ENCODE measurements at places on chromosomes 16 and 17. TPM values are rescaled to one million over a fixed set of nuclear protein-coding genes. Genes with fewer than 3 reads are reported as not detected.

Gene BCAR1
- total RNA-seq: 74.3 TPM

DNA sequence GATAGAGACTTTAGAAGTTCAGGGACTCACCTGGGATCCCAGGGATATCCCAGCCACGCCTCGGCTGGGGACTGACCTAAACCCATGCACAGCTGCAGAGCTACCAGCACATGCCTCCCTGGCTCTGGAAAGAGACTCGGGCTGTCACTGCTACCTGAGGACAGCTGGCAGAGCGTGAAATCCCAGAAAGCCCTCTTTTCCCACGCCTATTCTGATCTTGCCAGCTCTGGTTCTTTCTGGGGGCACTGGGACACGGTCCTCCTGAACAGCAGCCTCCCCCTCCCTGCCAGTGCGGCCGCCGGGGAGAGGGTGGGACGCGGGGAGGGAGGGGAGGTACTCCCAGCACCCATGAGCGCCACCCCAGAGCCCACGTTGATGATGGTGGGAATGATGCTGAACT lies 10.8 kb downstream of the P2RX5 start:
- no peaks in the 10 kb centered on the region for H3K27me3 ChIP-seq
- no peak overlapping the region for H3K4me3 ChIP-seq
- no peak overlapping the region for H3K27ac ChIP-seq
- no peaks in the 10 kb centered on the region for H3K36me3 ChIP-seq

Gene NPTX1
- total RNA-seq: 0.24 TPM

- no peaks in the 10 kb centered on the region for H3K4me1 ChIP-seq
- no peaks in the 10 kb centered on the region for H3K27me3 ChIP-seq
- H3K27ac ChIP-seq: no peak overlapping the region
Measured at GRCh38 chr17:58376472-58377000, 24.5 kb upstream of the SUPT4H1 start.

Gene HSD17B1
- total RNA-seq: 3.3 TPM

GRCh38 chr17:70110443-70110880 lies 35.4 kb downstream of the KCNJ16 start:
- no peak overlapping the region for H3K4me3 ChIP-seq
- DNase-seq: no peak
- H3K4me1 ChIP-seq: no peaks in the 10 kb centered on the region
- H3K27me3 ChIP-seq: peaks cover 34% of the 10 kb centered on the region
- H3K27ac ChIP-seq: no peak overlapping the region

DNA sequence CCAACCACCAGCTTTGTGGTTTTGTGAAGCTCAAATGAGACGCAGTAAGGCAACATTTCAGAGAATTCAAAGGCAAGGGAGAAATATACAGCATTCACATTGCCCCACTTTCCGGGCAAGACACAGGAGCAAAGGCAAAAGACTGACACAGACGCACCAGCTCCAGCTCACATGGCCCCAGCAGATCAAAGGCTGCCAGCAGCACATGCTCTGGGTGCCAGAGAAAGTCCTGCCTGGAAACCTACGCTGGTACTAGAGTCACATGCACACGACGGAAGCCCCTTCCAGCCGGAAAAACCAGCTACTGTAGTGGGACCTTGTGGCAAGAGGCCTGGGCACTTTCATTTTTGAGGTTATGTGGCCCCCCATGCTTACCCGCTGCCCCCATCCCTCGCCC lies 50.1 kb downstream of the GTF3C1 start:
- no peaks in the 10 kb centered on the region for H3K4me1 ChIP-seq
- no peak for DNase-seq
- peaks cover 97% of the 10 kb centered on the region for H3K36me3 ChIP-seq
- H3K4me3 ChIP-seq: no peak overlapping the region
- H3K27me3 ChIP-seq: no peaks in the 10 kb centered on the region
- H3K27ac ChIP-seq: no peak overlapping the region

Gene USP7
- 140 TPM for total RNA-seq

Gene KRT40
- not detected for total RNA-seq

- no peak overlapping the region for H3K27ac ChIP-seq
- H3K4me3 ChIP-seq: no peak overlapping the region
- peaks cover 6% of the 10 kb centered on the region for H3K27me3 ChIP-seq
Measured at GRCh38 chr17:11082559-11082958, 158.5 kb upstream of the SHISA6 start.

- no peak for DNase-seq
- no peaks in the 10 kb centered on the region for H3K4me1 ChIP-seq
- H3K27ac ChIP-seq: peak overlapping the region; percentile 95
- H3K27me3 ChIP-seq: no peaks in the 10 kb centered on the region
- H3K4me3 ChIP-seq: peak overlapping the region; percentile 90
Measured at GRCh38 chr16:28823291-28823872, 583 bp downstream of the ATXN2L start.

- H3K4me1 ChIP-seq: no peaks in the 10 kb centered on the region
- no peaks in the 10 kb centered on the region for H3K27me3 ChIP-seq
- H3K36me3 ChIP-seq: no peaks in the 10 kb centered on the region
- peak; percentile 23 for DNase-seq
- no peak overlapping the region for H3K4me3 ChIP-seq
- H3K27ac ChIP-seq: no peak overlapping the region
Measured at GRCh38 chr17:64115822-64116534, 14.0 kb downstream of the ERN1 start.

DNA sequence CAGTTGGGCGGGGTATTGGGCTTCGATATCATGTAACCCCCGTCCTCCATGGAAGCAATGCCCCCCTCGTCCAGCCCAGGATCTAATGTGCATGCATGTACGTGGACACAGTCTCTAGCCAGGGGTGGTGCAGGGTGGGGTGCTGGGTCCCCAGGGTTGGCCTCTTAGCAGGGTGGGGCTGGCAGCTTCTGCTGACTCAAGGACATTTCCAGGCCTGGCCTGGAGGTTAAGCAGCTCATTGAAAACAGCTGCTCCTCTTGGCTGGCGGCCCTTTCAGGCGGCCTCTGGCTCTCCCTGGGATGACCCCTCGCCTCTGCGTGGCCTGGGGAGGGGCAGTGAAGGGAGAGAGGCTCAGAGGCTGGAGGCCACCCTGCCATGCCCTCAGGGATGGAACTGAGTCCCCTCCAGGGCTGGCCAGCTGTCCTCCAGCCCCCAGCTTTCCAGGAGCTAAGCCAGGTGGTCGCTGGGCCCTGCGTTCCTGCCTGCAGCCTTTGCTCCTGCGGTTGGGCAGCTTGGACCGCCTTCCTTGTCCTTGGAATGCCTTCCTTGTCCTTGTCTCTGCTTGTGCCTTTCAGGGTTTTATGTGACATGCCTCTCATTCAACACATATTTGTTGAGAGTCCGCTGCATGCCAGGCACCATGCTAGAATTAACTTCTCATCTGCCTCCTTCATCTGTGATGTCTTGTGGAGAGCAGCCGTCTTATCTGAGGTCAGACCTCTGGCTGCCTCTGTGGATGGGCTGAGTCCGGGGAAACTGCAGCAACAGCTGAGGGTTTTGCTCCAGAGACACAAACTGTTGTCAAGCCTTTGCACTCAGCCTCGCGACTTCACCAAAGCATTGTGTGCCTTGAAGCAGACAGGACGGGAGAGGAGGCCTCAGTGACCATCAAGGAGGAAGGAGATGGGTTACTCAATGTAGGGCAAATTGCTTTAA lies 26.6 kb downstream of the MRC2 start:
- peaks cover 18% of the 10 kb centered on the region for H3K36me3 ChIP-seq
- H3K4me1 ChIP-seq: no peaks in the 10 kb centered on the region
- peak; percentile 74 for DNase-seq
- no peaks in the 10 kb centered on the region for H3K27me3 ChIP-seq
- H3K4me3 ChIP-seq: no peak overlapping the region

DNA sequence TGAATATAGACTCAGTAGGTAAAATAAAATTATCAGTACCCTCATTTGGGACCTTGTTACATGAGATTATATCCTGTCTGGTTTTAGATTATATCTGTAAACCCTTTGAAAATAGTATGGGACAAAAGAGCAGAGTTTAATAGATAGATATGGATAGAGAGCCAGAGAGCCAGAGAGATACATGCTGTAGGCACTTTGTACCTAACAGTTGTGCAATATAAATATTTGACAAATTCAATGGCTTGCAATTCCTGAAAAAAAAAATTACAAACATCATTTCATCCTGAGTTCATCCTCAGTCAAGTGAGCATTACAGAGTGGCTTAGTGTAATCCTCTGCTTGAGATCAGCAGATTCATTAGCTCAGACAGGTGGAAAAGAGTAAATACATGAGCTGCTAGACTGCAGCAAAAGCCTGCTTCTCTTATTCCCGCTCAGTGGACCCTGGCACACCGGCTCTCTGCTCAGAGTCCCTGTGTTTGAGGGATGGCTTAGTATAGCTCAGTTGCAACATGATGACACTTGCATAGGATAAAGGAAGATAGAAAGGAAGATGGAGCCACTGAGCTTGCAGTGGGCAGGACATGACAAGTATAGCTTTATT lies 931.6 kb upstream of the GOT2 start:
- H3K4me3 ChIP-seq: no peak overlapping the region
- no peaks in the 10 kb centered on the region for H3K36me3 ChIP-seq
- no peak overlapping the region for H3K27ac ChIP-seq
- DNase-seq: no peak

DNA sequence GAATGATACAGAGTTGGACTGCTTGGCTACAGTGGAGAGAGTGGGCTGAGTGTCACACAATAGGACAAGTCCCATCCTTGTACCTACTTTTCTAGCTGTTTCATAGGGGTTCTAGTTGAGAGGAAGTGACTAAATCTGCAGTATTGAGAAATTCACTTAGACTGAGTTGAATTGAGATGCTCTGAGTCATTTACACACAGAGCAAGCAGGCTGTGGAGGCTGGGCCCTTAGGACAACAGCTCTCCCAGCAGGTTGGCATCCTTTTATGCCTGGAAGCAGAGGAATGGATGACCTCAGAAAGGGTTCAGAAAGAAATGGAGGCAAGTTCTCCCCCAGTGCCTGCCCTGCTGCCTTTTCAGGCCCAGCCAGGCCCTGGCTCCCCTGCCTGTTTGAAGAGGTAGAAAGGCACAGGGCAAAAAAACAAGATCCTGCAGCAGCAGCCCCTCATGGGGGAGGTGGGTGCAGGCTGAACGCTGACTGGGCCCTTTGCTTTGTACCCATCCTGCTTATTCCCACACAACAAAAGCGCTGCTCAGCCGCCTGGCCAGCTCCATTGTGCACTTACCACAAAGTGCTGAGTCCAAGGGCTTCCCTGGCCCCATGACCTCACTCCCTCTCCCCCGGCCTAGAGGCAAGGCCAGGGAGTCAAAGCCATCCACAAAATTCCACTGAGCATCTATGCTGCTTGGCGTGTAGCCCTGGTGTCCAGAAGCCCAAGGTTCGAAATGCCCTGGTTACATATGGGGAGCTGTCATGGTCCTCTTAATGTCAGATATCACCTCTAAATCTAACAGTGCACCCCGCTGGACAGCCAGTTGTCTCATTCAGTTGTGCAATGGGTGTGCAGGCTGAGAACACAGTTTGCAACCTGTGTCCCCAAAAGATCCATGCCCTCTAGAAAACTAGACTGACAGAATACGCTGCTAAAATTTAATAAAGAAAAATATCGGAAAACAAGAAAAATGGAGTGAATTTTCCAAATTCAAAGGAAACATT lies 5.4 kb upstream of the CRYBA1 start:
- H3K27me3 ChIP-seq: no peaks in the 10 kb centered on the region
- DNase-seq: peak; percentile 88
- H3K36me3 ChIP-seq: no peaks in the 10 kb centered on the region

Gene IL17C
- total RNA-seq: 0.32 TPM

GRCh38 chr16:85330694-85331188 lies 218.5 kb upstream of the CIBAR2 start:
- H3K4me1 ChIP-seq: peaks cover 25% of the 10 kb centered on the region
- DNase-seq: peak; percentile 92
- H3K4me3 ChIP-seq: no peak overlapping the region
- no peaks in the 10 kb centered on the region for H3K36me3 ChIP-seq

- H3K4me1 ChIP-seq: no peaks in the 10 kb centered on the region
- no peak overlapping the region for H3K4me3 ChIP-seq
- H3K36me3 ChIP-seq: no peaks in the 10 kb centered on the region
- H3K27ac ChIP-seq: no peak overlapping the region
Measured at GRCh38 chr17:28524476-28525424, 18.6 kb downstream of the FOXN1 start.

DNA sequence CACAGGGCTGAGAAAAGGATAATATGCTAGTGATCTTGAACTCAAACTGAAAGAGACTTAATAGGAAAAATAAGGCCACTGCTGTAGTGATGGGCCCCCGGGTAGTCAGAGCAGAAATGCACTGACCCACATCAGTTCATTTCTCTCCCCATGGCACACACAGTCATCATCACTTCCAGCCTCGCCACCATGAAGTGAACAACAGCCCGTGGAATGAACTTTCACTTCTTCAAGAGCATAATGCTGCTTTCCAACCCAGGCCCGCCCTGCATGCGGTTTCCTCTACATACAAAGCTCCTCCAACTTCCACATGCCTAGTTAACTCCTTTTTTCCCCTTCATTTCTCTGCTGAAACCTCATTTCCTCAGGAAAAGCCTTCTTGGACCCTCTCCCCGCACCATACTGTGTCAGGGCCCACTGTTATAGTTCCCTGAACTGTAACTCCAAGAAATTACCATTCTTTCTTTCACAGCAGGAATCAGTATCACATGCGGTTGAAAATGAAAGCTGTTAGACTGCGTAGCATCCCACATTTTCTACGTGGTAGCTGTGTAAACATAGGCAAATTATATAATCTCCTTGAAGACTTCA lies 65.8 kb upstream of the SMIM36 start:
- H3K27me3 ChIP-seq: no peaks in the 10 kb centered on the region
- no peak overlapping the region for H3K27ac ChIP-seq
- no peak for DNase-seq
- no peaks in the 10 kb centered on the region for H3K4me1 ChIP-seq
- no peaks in the 10 kb centered on the region for H3K36me3 ChIP-seq

DNA sequence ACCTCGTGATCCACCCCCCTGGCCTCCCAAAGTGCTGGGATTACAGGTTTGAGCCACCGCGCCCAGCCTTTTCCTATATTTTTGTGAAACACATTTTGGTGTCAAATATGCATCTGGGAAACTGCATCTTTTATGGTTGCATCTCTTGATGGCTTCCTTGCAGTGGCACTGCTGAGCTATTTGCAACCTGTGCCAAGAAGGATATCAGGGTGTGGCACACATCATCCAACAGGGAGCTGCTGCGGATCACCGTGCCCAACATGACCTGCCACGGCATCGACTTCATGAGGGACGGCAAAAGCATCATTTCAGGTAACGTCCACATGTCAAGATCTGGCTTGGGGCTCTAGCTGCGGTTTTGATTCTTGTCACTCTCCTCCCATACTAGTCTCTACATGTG lies 16.8 kb upstream of the USP43 start:
- H3K4me1 ChIP-seq: no peaks in the 10 kb centered on the region
- no peaks in the 10 kb centered on the region for H3K36me3 ChIP-seq
- no peak overlapping the region for H3K27ac ChIP-seq
- H3K4me3 ChIP-seq: no peak overlapping the region
- no peaks in the 10 kb centered on the region for H3K27me3 ChIP-seq
- no peak for DNase-seq

DNA sequence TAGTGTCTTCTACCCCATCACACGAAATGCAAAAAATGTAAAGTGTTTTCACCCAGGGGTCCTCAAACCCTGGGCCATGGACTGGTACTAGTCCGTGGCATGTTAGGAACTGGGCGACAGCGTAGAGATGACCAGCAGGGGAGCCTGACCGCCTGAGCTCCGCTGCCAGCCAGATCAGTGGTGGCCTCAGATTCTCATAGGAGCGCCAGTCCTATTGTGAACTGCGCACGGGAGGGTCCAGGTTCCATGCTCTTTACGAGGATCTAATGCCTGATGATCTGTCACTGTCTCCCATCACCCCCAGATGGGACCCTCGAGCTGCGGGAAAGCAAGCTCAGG lies 4.5 kb downstream of the SCARF1 start:
- no peaks in the 10 kb centered on the region for H3K4me1 ChIP-seq
- H3K36me3 ChIP-seq: no peaks in the 10 kb centered on the region
- peaks cover 17% of the 10 kb centered on the region for H3K27me3 ChIP-seq
- peak; percentile 69 for DNase-seq
- no peak overlapping the region for H3K27ac ChIP-seq
- H3K4me3 ChIP-seq: no peak overlapping the region
